ENCODE measurements at places on chromosomes 5 and 9.

DNA sequence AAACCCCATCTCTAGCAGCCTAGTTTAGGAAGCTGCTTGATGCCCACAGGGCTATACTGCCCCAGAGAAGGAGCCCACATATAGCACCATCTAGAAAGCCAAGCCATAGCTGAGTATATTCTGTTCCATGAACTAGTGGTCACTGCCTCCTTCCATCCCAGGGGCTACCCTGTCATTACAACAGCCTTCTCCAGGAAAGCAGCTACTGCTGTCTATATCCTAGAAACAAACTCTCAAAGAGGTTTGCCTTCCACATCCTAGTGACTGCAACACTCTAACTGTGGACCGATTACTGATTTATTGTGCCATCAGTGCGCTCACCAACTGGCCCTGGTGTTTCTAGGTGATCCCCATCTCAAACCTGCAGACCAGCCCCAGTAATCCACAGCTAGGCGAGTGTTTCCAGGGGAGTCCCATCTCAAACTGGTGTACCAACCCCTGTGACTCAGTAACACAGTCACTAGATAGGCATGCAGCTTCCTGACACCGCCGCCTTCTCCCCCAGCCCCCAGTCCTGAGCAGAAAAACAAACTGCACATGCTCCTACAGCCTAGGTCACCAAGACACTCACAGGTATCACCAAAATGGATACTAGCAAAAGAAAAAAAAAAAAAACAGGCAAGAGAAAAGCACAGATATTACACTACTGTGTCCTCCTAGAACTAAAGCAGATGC lies 14.8 kb downstream of the SPTLC1 start:
- DNase-seq, result peak; percentile 87

- DNase-seq, result no peak
Measured at GRCh38 chr5:119706049-119706448, 76.7 kb downstream of the FAM170A start.

GRCh38 chr5:77637998-77638762 lies at the start of gene OTP:
Gene OTP, minus strand, starts transcription at chr5:77638713. Its CDS starts 164 bp downstream, at chr5:77638549.
- no peak for DNase-seq

DNA sequence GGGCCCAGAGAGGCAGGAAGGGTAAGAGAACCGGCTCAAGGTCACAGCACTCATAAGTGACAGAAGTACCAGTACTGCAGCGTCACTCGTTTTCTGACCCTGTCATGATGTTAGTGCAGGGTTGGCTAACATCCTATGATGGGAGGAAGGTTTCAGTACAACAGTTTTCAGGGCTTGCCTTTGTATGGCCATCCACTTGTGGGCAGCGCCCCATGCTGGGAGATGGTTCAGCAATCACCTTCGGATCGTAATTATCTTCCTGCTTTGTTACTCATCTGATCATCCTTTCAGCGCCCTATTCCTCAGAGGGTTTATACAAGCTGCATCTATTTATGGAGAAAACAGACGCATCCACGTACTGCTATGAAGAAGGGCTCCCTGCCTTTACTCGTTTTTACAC lies 2.4 kb downstream of the MAP1B start:
- no peak for DNase-seq

GRCh38 chr9:135790356-135790755 lies 88.4 kb downstream of the KCNT1 start:
- DNase-seq, result no peak

Data from AG20443 (cell line).